ENCODE measurements at places on chromosomes 5 and 9.

- no peak for DNase-seq
These were observed 141.8 kb upstream of the MAST4 start for GRCh38 chr5:66454186-66455078.

GRCh38 chr5:172678902-172679301 lies 37.8 kb downstream of the NEURL1B start:
- no peak for DNase-seq

- no peak for DNase-seq
These were observed 78.4 kb upstream of the PTGER4 start for GRCh38 chr5:40601198-40601868.

- DNase-seq = peak; percentile 21
These were observed 1.1 kb upstream of the G3BP1 start for GRCh38 chr5:151770383-151771258.

DNA sequence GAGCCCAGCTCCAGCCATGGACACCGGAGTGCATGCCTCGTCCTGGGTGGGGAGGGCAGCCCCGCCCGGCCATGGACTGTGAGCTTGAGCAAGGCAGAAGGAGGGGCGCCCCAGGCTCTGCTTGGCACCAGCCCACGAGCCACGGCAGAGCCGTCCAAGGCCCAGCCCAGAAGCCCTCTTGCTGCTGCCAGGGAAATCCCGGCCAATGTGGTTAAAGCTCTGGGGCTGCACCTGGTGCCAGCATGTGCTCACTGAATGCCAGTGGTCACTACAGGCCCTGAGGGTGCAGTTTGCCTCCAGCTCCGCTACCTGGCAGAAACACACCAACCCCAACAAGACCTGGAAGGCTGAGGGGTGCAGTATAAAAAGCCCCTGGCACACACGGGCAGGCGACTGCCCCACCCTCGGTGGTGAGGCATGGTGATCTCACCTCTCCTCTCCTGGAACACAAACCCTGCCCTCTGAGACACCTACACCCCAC lies 11.8 kb downstream of the BRD3 start:
- no peak for DNase-seq

- DNase-seq = no peak
These were observed 81.7 kb downstream of the MACROH2A1 start for GRCh38 chr5:135317286-135317685.

DNA sequence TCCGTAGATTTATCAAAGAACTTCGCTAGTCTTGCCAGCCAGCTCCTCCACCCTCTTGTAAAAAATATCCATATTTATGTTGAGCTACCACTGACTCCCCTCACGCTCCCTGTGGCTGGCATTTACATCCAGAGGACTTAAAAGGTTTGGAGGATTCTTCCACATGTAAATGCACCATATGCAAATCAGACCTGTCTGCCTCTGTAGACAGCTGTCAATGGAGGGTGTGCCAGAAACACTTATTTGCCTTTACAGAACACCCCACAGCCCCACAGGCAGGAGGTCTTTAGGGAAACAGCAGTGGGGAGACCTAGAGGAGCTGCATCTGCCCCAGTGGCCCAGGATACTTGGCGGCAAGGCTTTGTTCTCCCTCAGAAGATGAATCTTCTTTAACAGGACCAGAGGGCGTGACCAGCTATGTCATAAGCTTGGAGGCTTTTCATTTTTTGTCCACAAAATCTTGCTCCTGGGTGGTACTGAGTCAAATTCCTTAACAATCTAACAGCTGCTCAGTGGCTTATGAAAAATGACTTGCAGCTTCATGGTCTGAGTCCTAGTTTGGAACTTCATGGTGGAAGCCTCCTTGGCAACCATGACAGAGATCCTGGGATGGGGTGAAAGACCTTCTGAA lies 535.8 kb downstream of the EBF1 start:
- DNase-seq = no peak

GRCh38 chr5:61026004-61026403 lies 81.0 kb downstream of the NDUFAF2 start:
- DNase-seq = no peak

- DNase-seq = peak; percentile 49
These were observed 1.0 kb downstream of the KLF9 start for GRCh38 chr9:70413464-70413798.

DNA sequence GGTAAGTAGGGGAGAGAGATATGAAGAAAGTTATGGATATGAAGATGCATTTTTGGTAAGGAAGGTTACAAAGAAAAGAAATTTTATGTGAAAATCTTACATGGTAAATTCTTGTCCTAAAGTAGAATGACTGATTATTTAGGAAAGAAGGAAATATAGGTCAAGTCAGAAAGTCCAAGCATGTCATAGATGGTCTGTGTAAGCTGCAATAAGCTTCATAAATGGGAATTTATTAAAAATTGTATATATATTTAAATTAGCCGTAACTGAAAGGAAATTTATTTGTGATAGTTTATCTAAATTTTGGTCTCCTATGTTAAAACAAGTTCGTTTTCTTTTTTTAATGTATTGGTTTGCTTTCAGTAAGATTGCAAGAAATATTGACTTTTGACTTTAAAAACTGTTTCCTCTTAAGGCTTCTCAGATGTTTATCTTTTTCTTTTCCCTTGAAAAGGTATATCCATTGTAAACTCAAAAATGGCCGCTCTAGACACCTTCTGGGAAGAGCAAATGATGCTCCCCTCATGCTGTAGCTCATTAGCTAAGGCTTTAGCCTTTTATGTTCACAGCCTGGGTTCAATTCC lies 46.8 kb upstream of the HAPLN1 start:
- no peak for DNase-seq

GRCh38 chr5:57411982-57412381 lies 70.6 kb downstream of the ACTBL2 start:
- no peak for DNase-seq
